A549 treated with Hydrocortisone at 1 μM for 4 hours (cell line): ENCODE measurements at places on chromosomes 4 and X. TPM values are rescaled to one million over a fixed set of nuclear protein-coding genes. Genes with fewer than 3 reads are reported as not detected.

Gene BMP3
- not detected in 5 replicates for total RNA-seq

Gene USP51
- 0.37 to 0.71 TPM (median 0.59 TPM) in 5 replicates for total RNA-seq

Gene MORF4L2
- total RNA-seq, result 451 to 1,193 TPM (median 498 TPM) in 5 replicates

Gene OTC
- not detected in 5 replicates for total RNA-seq

Gene TCP11X2
- total RNA-seq, result not detected in 5 replicates

Gene DIPK2B
- not detected in 5 replicates for total RNA-seq

Gene CRMP1
- 3.6 to 4.4 TPM (median 4.3 TPM) in 5 replicates for total RNA-seq

Gene RGS12
- total RNA-seq, result 8.4 to 12.3 TPM (median 10.1 TPM) in 5 replicates

Gene TMPRSS11E
- total RNA-seq, result 0.09 TPM in 1 of 5 replicates, not detected in the others

Gene TBX22
- not detected in 5 replicates for total RNA-seq

Gene CXCL10
- total RNA-seq, result 0.12 to 0.20 TPM (median 0.12 TPM) in 3 of 5 replicates, not detected in the others

Gene USP26
- total RNA-seq, result not detected in 5 replicates

Gene MAGEA4
- total RNA-seq, result not detected in 5 replicates

Gene SYN1
- 0.13 to 0.56 TPM (median 0.26 TPM) in 5 replicates for total RNA-seq

Gene MAGEA1
- total RNA-seq, result 0.05 to 0.09 TPM (median 0.06 TPM) in 4 of 5 replicates, not detected in the other

Gene DCAF8L2
- total RNA-seq, result not detected in 5 replicates

Gene EXOSC9
- 24.6 to 32.2 TPM (median 27.5 TPM) in 5 replicates for total RNA-seq

Gene MAGEB6
- total RNA-seq, result 0.03 to 0.15 TPM (median 0.07 TPM) in 4 of 5 replicates, not detected in the other

Gene SMC1A
- total RNA-seq, result 41.1 to 61.9 TPM (median 50.0 TPM) in 5 replicates

Gene CSTF2
- total RNA-seq, result 29.3 to 36.5 TPM (median 29.8 TPM) in 5 replicates

Gene SPANXA2
- 0.20 to 0.23 TPM in 2 of 5 replicates, not detected in the others for total RNA-seq

Gene TGIF2LX
- total RNA-seq, result not detected in 5 replicates
